ENCODE measurements at places on chromosomes 13 and 19.
A peak's percentile ranks its signal among the peaks of the same experiment; 100 is the strongest.

DNA sequence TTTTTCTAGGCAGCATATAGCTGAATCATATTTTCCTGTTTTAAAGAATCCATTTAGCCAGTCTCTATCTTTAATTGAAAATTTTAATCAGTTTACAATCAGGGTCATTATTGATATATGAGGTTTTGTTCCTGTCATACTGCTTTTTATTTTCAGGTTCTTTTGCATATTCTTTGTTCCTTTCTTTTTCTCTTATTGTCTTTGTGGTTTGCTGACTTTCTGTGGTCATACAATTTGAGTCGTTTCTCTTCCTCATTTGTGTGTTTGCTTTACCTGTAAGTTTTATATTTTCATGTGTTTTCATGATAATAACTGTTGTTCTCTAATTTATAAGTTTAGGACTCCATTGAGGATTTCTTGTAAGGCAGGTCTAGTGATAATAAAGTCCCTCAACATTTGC, 812.6 kb downstream of the DACH1 start:
- no peak for DNase-seq

GRCh38 chr13:39463611-39464010, 139.4 kb downstream of the LHFPL6 start:
- no peak for DNase-seq

DNA sequence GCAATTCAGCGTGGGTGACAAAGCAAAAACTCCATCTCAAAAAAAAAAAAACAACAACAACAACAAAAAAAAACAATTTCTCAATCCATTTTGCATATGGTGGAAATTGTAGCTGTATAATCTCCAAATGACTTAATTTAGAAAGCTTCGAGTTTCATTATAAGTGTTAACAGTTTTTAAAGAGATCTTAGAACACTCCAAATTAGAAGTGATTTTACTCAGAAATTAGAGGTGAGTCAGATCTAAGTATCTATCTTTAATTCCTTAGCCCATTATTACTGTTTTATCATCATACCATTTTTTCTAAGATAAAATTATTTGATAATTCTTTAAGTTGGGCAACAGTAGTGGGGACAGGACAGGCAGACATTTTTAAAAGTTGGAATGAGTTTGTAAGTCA, 60.5 kb downstream of the ZMYM2 start:
- no peak for DNase-seq

DNA sequence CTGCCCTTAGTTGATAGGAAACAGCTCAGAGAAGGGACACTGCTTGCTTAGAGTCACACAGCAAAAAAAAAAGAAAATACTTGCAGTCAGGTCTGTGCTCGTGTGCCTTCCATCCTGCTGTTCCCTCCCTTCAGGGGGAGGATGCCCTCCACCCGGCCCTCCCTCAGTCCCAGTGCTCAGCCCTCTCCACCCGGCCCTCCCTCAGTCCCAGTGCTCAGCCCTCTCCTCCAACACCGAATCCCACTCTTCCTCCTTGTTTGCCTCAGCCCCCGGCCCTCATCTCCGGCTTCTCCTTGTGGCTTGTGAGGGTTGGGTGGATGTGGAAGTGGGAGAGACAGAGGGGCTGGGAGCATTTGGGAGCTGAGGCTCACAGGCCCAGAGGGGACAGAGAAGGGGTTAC, 5.8 kb downstream of the TFPT start:
- no peak for DNase-seq

DNA sequence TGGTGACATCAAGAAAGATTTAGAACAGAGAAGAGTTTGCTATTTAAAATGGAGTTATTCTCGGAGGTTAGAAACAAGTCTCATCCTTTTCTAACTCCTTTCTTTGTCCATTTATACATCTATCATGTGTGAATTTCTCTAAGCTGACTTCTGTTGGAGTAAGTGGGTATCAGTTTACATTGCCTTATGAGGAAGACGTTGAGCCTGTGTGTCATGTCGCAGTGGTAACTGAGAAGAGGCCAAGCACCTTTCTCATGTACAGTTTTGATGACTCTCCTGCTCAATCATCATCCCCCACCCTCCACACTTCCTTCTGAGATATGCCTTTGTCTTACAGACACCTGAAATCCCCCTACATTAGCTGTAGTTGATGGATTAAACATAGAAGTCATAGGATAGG, 624.8 kb downstream of the LIG4 start:
- DNase-seq, result no peak

GRCh38 chr13:49585220-49586157, at the start of gene RCBTB1:
RCBTB1 (minus strand) TSS chr13:49585558; CDS start chr13:49567279, 18,279 bp downstream.
- peak; percentile 72 for DNase-seq

- DNase-seq, result no peak
Observed at GRCh38 chr19:12481781-12482508, 2.7 kb downstream of the ZNF709 start.

DNA sequence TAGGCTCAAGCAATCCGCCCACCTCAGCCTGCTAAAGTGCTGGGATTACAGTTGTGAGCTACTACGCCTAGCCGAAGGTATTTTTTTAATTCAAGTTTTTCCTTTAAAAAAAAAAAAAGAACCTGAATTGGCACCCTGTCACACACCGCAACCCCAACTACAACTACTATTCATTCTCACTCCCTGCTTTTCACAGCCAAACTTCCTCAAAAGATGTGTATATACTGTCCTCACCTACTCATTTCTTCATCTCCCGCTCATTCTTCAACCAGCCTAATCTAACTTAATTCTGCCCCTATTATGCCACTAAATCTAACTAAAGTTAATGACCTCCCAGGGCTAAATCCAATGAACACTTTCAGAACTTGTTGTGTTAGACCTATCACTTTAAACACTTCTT, 12.7 kb upstream of the WBP4 start:
- no peak for DNase-seq

GRCh38 chr13:36862002-36862685, 43.1 kb downstream of the RFXAP start:
- DNase-seq, result no peak

DNA sequence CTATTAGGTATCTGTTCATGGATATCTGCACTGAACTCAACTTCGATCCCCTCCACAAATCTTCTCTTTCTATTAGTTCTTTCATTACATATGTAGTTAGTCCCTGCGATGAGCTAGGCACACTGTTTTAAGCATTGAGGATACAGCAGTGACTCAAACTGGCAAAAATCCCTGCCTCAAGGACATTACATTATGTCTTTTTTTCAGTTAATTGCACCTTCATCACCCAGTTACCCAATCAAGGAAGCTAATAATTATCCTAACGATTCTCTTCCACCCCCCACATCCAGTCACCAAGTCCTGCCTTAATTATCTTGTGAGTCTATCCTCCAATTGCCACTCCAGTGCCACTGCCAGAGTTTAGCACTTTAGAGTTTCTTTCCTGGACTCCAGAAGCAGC, 89.3 kb downstream of the C13orf42 start:
- no peak for DNase-seq

GRCh38 chr19:46791944-46792343, 3.5 kb upstream of the SLC1A5 start:
- peak; percentile 33 for DNase-seq

GRCh38 chr19:49588365-49589122, 2.4 kb upstream of the PRR12 start:
- DNase-seq, result peak; percentile 17

DNA sequence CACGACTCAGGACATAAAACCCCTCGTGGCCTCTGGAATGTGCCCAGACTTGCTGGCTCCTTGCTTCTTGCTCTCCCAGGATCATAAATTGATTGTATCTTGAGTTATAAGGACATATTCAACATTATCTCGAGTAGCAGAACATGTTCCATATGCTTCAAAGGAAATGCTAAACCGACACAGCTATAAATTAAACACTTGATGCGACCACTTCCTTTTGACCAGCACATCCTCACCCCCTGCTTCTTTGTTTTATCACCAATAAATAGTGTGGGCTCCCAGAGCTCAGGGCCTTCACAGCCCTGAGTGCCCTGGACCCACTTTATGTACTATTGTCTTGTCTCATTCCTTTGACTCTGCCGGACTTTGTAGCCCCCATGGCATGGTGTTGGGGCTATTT, 157.0 kb upstream of the PABPC3 start:
- DNase-seq, result no peak

DNA sequence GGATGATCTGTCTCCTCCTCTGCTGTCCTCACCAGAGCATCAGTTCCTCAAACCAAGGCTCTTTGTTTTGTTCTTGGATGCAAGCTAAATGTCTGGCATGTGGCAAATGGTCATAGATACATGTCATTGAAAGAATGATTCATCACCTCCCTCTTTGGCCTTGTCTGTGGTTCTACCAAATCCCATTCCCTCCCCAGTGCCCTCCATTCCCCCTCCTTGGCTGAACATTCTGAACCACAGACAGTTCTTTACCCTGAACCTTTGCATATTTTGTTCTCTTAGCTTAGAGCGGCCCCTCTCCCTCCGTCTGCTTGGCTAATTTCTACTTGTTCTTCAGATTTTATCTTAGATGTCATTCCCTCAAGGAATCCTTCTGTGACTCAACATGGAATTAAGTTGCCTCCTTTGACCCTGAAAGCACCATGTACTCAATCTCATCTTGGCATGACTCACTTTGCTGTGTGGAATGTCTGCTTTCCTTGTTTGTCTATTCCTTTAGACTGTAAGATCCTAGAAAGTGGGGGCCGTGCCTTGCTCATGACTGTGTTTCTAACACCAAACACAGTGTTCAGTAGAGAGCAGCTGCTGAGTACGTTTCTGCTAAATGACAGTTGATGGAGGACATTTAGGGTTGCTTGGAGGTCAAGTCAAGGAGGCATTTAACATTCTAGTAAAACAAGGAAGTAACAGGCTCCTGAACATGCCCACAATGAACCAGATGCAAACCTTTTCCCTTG, 8.1 kb downstream of the ALOX5AP start:
- no peak for DNase-seq

DNA sequence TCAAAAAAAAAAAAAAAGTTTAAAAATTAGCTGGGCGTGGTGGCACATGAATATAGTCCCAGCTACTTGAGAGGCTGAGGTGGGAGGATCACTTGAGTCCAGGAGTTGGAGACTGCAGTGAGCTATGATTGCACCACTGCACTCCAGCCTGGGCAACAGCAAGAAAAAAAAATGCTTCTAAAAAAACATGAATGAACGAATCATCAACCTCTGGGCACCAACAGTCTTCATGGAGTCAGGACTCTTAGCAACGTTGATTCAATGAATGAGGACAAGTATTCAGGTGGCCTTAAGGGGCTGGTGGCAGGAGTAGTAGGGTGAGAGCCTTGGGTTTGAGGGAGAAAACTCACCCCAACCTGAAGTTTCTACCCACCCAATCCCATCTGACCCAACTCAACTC, 20.6 kb upstream of the OLFM2 start:
- DNase-seq, result no peak

GRCh38 chr13:19794631-19795030, 11.9 kb upstream of the PSPC1 start:
- DNase-seq, result no peak
